ENCODE measurements at places on chromosomes 13 and 19.
A peak's percentile ranks its signal among the peaks of the same experiment; 100 is the strongest.

- no peak for DNase-seq
Observed at GRCh38 chr13:34869696-34870095, 72.4 kb upstream of the NBEA start.

DNA sequence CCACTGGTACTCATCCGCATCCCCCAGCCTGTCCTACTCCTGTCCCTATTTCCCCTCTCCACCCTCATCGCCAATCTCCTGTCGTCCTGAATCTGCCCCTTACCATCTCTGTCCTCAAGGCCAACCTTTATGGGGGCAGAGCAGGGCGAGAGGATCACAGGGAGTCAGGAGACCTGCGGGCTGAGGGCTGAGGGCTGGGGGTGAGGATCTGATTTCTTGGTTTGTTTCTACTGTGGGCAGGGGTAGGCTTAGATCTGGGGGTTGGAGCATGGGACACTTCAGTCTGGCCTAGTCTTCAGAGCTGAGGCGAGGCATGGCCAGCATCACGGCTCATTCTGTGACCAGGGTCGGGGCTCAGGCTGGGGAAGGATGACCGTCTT is 16.5 kb upstream of the ERCC1 start:
- no peak for DNase-seq

GRCh38 chr13:32852526-32852925 is 163.7 kb upstream of the KL start:
- no peak for DNase-seq

- no peak for DNase-seq
Observed at GRCh38 chr13:110627761-110628476, 12.6 kb downstream of the NAXD start.

GRCh38 chr19:41753936-41754529 is 1.3 kb upstream of the CEACAM6 start:
- peak; percentile 51 for DNase-seq

Data from stimulated activated CD8-positive, alpha-beta memory T cell treated with anti-CD3 and anti-CD28 coated beads, Interleukin-4, amount 100 ng/mL, for 1 hour (primary cell).